B cell (primary cell): ENCODE measurements at places on chromosomes 3 and 15.

DNA sequence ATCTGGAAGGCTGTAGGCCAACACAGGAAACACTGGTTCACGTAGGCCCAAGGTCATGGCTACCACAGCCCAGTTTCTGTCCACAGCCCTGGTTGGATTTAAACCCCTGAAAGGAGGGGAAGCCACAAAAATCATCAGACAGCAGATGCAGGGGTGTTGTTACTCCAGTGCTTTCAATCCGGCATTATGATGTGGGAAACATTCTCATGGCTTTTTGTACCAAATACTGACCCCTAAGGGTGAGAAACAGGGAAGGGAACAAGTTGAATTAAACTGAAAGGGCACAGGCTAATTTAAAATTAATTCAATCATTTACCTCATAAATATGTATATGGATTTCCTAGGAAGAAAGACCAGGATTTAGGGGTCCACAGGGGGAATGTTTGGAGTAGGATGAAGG lies 375.6 kb downstream of the CTNNB1 start:
- DNase-seq: no peak

DNA sequence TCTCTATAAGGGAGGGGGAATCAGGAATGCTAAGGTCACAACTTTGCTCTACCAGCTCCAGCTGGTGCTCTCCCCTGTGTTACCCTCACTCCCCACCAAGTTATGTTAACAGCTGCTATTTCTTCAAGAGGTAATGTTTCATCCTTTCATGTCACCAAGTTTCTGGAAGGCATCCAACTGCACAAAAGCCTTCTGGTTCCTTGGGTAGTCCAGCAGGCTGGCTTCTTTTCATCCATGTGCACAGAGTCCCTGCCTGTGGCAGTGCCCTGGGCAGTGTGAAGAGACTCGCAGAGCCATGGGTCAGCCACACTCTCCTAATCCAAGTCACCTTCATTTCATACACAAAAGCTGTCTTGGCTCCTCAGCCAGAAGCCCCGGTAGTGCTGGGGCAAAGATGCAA lies 737.5 kb upstream of the LMCD1 start:
- DNase-seq: no peak

- no peak for DNase-seq
Observed at GRCh38 chr3:196645096-196645495, 5.6 kb downstream of the NRROS start.

GRCh38 chr3:184341925-184342324 lies 4.5 kb downstream of the FAM131A start:
- no peak for DNase-seq

- no peak for DNase-seq
Observed at GRCh38 chr3:153555919-153556318, 393.9 kb downstream of the RAP2B start.

- DNase-seq: no peak
Observed at GRCh38 chr15:91408476-91409076, 308.5 kb downstream of the SV2B start.

DNA sequence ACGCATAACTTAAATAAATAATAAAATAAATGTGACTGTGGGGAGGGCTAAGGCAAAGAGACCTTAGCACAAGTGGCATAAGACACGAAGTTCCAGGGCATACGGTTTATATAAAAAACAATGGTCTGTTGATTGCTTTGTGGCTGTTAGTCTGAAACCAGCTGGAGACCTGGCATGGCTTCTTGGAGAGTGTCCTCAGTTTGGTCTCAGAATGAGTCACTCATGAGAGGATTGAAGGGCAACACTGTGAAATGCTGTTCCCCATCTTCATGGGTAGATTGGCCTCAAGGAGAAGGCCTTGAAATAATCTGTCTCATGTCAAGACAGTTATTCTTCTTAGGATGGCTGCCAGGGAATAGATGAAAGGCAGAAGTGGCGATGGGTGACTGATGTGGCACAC lies 62.2 kb downstream of the SOX2 start:
- no peak for DNase-seq

DNA sequence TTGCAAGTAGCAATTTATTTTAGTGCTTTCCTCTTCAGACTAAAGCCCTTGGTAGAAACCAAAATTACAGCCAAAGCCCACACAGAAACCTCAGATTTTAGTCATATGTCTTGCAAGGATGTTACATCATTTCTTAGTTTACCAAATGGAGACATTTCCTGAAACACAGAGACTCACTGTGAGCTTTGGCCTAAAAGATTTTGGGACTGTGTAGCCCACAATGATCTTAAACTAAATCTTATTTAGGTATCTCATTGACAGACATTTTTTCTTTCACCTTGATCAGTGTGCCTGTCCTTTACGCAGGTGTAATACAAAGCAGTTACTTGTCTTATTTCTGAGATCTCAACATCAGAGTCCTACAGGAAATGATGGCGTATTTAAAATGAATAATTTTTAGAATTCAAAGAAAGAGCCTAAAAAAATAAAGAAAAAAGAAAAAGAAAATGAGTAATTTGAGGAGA lies 27.8 kb upstream of the AP4E1 start:
- DNase-seq: no peak
